ENCODE measurements at places on chromosomes 2 and 18. TPM values are rescaled to one million over a fixed set of nuclear protein-coding genes. Genes with fewer than 3 reads are reported as not detected.

DNA sequence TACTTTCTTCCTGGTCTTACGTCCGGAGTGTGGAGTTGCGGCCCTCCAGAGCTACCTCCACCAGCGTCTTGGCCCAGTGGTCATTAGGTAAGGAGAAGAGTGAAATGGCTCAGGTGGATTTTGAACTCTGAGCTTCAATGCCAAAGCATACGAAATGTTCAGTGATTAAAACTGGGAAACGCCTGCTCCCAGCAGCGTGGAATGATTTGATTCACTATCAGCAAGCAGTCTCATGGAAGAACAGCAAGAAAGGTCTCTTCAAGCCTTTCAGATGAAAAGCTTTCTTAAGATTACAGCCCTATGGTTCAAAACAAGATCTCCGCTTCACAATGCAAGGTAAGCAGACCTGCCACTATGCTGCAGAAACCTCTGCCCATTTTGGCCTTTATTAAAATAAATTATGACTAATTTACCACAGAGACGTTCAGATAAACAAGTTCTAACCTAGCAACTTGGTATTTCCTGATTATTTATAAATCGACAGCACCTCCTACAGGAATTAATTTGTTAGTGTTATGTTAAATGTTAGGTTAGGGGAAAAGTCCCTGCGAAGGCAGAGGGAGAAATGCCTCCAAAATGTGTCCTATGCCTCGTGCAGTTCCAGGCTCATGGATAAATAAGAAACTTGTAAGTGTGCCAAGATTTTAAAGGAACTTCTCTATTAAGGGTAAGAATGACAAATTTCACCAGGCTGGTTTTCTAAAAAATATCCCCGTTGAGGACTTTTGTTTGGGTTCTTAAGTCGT lies 10.1 kb downstream of the SP9 start:
- no peak overlapping the region for H3K4me3 ChIP-seq
- peaks cover 15% of the 10 kb centered on the region for H3K4me1 ChIP-seq
- peaks cover 23% of the 10 kb centered on the region for H3K27me3 ChIP-seq
- no peak for DNase-seq
- no peak overlapping the region for H3K27ac ChIP-seq

GRCh38 chr2:75655861-75656260 lies 9.3 kb downstream of the MRPL19 start:
- H3K4me1 ChIP-seq: no peaks in the 10 kb centered on the region
- no peak overlapping the region for H3K27ac ChIP-seq
- no peaks in the 10 kb centered on the region for H3K27me3 ChIP-seq
- no peak for DNase-seq
- H3K4me3 ChIP-seq: no peak overlapping the region
- H3K36me3 ChIP-seq: peaks cover 15% of the 10 kb centered on the region

DNA sequence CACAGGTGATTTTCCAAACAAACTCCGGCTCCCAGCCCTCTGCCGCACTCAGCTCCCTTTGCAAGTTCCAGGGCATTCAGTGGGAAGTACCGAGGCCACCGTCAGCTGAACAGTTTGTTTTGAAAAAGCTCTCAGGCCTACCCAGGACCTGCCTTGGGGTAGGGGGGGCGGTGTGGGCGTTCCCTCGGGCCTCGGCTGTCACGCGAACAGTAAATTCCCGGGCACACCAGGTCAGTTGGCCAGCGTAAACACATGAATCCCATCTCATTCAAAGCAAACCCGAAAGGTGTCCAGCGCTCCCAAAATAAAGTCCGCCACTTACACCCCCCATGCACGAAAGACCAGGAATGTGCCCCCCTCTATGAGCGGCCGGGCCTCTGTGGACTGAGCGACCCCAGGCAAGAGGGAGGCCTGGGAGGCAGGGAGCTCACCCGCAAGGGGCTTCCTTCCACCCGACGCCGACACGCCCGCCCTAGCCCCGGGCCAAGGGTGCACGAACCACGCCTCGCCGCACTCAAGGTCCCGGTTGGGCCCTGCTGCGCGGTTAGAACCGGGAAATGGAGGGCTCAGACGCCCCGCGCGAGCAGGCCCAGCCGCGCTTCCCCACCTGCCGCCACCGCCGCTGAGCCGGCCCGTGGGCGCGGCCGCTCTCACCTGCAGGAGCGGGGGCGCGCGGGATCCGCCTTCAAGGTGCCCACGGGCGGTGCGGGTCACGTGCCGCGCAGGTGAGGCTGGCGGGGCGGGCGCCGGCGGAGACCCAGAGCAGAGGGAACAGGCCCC lies at the start of gene WDSUB1:
Gene WDSUB1, minus strand, starts transcription at position 775 of the 780 bp plus-strand sequence. CDS start 3,634 bp downstream, outside the sequence.
- no peaks in the 10 kb centered on the region for H3K27me3 ChIP-seq
- H3K4me3 ChIP-seq: peak within 1 kb of the TSS; percentile 68
- no peaks in the 10 kb centered on the region for H3K36me3 ChIP-seq
- H3K4me1 ChIP-seq: peaks cover 22% of the 10 kb centered on the region

POTEJ gene
- total RNA-seq: not detected

- no peaks in the 10 kb centered on the region for H3K36me3 ChIP-seq
- DNase-seq: no peak
- no peak overlapping the region for H3K4me3 ChIP-seq
- no peaks in the 10 kb centered on the region for H3K27me3 ChIP-seq
- H3K27ac ChIP-seq: no peak overlapping the region
Measured at GRCh38 chr2:144358979-144359541, 160.9 kb downstream of the ZEB2 start.

GRCh38 chr2:8267048-8267447 lies 414.8 kb upstream of the ID2 start:
- no peaks in the 10 kb centered on the region for H3K27me3 ChIP-seq
- H3K27ac ChIP-seq: no peak overlapping the region
- no peaks in the 10 kb centered on the region for H3K36me3 ChIP-seq
- no peak for DNase-seq

DNA sequence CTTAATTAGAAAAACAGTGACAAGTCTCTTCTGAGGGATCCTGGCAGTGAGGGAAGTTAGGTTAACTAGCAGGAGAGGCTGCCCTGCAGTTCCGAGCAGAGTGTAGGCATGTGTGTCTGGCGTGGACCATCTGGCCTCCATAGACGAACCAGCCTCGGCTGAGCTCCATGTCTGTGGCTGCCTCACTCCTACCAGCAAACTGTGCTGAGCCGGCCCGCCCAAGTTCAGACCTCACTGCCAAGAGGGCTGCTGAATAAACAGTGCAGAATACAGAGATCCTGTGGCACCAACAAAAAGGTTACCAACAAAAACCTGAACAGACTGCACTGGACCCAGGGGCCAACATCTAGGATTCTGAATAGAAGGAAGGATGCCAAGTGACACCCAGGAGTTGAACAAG lies 27.3 kb downstream of the INO80C start:
- no peaks in the 10 kb centered on the region for H3K36me3 ChIP-seq
- no peak overlapping the region for H3K27ac ChIP-seq
- no peak overlapping the region for H3K4me3 ChIP-seq
- no peak for DNase-seq

KCNIP3 gene
- total RNA-seq: not detected

EMILIN2 gene
- 10.7 TPM for total RNA-seq

DNA sequence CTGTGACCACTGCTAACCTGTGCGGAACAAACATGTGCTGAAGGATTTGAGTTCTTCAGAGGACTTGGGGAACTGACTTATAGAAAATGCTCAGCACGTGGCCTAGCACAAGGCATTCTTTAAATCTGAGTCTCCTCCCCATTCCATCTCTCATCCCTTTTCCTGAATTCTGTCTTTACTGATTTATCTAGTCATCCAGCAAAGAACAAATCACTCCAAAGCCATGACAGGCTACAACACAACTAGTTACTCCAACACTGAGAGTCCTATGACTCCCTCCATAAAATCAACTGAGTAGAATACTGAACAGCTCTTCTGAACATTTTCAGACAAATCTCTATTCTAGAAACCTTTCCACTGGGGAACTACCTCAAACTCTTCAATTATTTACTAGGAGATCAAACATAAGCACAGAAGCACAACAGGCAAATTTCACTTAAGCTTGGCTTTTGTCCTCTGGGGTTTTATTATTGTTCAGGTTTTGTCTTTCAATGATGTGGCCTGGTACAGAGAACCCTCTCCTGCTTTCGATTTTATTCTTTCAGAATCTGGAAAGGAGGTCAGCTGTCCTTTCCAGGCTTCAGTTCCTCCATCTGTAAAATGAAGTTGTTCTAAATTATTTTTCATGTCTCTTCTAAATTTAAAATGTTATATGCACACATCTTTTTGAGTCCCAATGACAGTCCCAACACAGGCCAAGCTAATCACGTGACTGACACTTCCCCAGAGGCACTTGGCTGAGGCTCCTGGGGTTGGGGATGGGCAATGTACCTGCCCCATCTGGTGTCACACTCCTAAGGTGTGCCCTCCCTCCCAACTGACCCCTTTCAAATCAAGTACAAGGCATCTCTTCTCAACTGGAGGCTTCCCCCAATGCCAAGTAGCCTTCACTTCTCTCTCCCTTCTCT lies 31.8 kb downstream of the RNU4ATAC start:
- H3K4me1 ChIP-seq: peaks cover 10% of the 10 kb centered on the region
- no peak overlapping the region for H3K4me3 ChIP-seq
- H3K27ac ChIP-seq: no peak overlapping the region
- H3K36me3 ChIP-seq: no peaks in the 10 kb centered on the region

ANKRD29 gene
- total RNA-seq: 0.48 TPM

DNA sequence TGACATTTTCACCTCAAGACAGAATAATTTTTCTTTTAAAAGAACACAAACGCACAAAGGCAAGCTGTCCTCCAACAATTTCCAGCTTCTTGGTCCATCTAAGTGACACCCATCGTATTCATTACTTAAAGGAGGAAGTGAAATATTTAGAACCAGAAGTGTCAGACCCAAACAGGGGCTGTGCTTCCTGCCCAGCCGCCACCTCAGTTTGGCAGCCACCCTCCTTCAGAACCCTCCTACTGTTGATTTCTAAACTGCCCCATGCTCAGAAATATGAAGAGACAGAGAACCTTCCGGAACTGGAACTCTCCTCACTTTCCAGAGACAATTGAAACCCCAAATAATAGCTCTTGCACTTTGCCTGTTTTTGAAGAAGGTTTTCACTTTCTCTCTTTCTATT lies 734.8 kb upstream of the SALL3 start:
- H3K27ac ChIP-seq: no peak overlapping the region
- peaks cover 7% of the 10 kb centered on the region for H3K27me3 ChIP-seq
- H3K4me3 ChIP-seq: no peak overlapping the region
- no peaks in the 10 kb centered on the region for H3K36me3 ChIP-seq

GRCh38 chr18:79732721-79733025 lies 53.1 kb downstream of the CTDP1 start:
- H3K4me1 ChIP-seq: no peaks in the 10 kb centered on the region
- peaks cover 80% of the 10 kb centered on the region for H3K36me3 ChIP-seq
- H3K27me3 ChIP-seq: no peaks in the 10 kb centered on the region
- H3K4me3 ChIP-seq: no peak overlapping the region
- H3K27ac ChIP-seq: no peak overlapping the region

- DNase-seq: no peak
- H3K27ac ChIP-seq: no peak overlapping the region
- no peak overlapping the region for H3K4me3 ChIP-seq
- H3K36me3 ChIP-seq: no peaks in the 10 kb centered on the region
Measured at GRCh38 chr2:62119311-62119974, 76.5 kb upstream of the B3GNT2 start.

TEX51 gene
- total RNA-seq: not detected

SULT1C4 gene
- total RNA-seq: not detected

DNA sequence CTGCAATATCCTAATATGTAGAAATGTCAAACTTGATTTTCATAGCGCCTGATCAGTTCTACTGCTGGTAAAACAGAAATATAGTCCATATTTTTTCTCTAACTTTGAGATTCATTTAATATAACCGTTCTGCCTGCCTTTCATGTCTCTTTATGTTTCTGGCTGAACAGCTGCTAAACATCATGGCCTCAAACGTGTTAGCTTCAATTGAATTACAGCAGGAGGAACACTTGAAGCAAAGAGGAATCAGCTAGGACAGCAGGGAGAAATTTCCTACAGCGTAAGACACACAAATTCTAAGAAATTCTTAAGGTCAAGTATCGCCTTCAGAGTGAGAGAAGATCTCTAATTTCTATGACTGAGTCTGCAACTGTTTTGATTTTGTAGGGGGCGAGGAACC lies 433.2 kb downstream of the FBXO15 start:
- H3K27me3 ChIP-seq: no peaks in the 10 kb centered on the region
- DNase-seq: no peak
- no peaks in the 10 kb centered on the region for H3K4me1 ChIP-seq
- H3K27ac ChIP-seq: no peak overlapping the region

DNA sequence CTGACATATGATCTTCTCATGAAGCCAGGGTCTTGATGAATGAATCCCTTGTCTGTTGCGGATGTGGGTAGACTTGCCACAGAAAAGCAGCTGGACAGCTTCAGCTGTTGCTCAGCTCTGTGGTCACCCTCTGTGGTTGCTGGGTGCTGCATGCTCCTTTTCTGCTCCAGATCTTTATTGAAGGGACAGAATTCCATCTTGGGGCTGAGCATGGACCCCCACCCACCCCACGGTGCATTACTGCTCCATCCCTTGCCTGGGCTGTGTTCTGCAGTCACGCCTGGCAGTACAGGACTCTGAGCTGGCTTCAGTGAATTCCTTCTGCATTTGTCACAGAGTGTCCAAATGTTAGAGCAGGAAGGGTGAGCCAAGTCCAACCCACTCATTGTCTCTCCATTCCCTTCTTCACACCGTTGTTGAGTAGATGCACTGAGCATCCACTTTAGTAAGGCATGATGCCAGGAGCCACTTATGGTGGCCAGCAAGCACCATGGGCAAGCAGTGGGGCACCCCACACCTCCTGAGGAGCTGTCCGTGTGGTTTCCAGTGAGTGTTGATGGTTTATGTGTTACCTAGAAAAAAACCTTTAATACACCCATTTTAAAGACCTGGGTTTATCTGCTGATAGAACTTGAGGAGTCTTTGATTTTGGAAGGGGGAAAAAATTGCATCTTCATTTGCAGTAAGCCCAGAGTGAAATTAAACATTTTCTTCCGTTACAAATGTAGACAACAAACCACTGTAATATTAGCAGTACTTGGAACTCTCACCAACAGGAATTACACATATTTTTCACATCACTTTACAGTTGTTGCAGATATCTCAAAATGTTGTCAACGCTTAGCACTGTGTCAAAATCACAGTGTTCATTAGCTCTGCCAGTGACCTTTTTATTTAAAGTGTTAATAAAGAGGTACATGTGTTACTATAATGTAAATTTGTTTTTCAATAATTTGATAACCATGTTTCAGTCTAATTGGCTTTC lies 14.7 kb upstream of the ITGB6 start:
- no peak overlapping the region for H3K4me3 ChIP-seq
- H3K27ac ChIP-seq: no peak overlapping the region
- no peaks in the 10 kb centered on the region for H3K36me3 ChIP-seq
- DNase-seq: no peak
- H3K27me3 ChIP-seq: peaks cover 5% of the 10 kb centered on the region
- no peaks in the 10 kb centered on the region for H3K4me1 ChIP-seq

- H3K4me1 ChIP-seq: no peaks in the 10 kb centered on the region
- DNase-seq: no peak
- no peak overlapping the region for H3K4me3 ChIP-seq
- H3K36me3 ChIP-seq: no peaks in the 10 kb centered on the region
- no peaks in the 10 kb centered on the region for H3K27me3 ChIP-seq
- H3K27ac ChIP-seq: no peak overlapping the region
Measured at GRCh38 chr2:2188941-2189340, 142.1 kb downstream of the MYT1L start.

GRCh38 chr2:45840481-45840880 lies 189.0 kb downstream of the PRKCE start:
- no peak overlapping the region for H3K4me3 ChIP-seq
- no peak for DNase-seq
- H3K27ac ChIP-seq: no peak overlapping the region
- no peaks in the 10 kb centered on the region for H3K27me3 ChIP-seq
- no peaks in the 10 kb centered on the region for H3K4me1 ChIP-seq

NOSTRIN gene
- not detected for total RNA-seq

APLF gene
- 5.1 TPM for total RNA-seq

- H3K4me3 ChIP-seq: no peak overlapping the region
- H3K27me3 ChIP-seq: no peaks in the 10 kb centered on the region
- no peak overlapping the region for H3K27ac ChIP-seq
- H3K36me3 ChIP-seq: no peaks in the 10 kb centered on the region
- no peaks in the 10 kb centered on the region for H3K4me1 ChIP-seq
Measured at GRCh38 chr2:81658227-81658626, 1353.7 kb upstream of the LRRTM1 start.

All from T-cell (primary cell).